ENCODE measurements at places on chromosomes 11 and 22.

DNA sequence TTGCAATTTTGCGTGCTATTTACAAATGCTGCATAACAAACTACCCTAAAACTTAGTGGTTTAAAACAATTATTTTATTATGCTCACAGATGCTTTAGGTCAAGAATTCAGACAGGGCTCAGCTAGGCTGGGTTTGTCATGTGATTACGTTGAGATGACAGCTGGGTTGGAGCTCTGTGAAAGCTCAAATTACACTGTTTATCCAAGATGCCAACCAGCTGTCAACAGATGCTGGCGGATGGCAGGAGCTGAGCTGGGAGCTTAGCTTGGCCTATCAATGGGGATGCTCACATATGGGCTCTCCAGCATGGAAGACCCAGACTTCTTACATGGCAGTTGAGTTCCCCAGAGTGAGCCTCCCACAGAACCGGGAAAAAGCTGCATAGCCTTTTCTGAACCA is 62.7 kb downstream of the STK33 start:
- DNase-seq = no peak

- no peak for DNase-seq
These were observed 70.1 kb upstream of the OLFML1 start for GRCh38 chr11:7414973-7415817.

GRCh38 chr11:73281201-73281741 is 9.1 kb downstream of the P2RY6 start:
- DNase-seq = no peak

GRCh38 chr22:19406281-19406811 is 25.2 kb downstream of the HIRA start:
- DNase-seq = no peak

GRCh38 chr11:121670805-121671282 is 218.1 kb upstream of the SORL1-AS1 start:
- no peak for DNase-seq

DNA sequence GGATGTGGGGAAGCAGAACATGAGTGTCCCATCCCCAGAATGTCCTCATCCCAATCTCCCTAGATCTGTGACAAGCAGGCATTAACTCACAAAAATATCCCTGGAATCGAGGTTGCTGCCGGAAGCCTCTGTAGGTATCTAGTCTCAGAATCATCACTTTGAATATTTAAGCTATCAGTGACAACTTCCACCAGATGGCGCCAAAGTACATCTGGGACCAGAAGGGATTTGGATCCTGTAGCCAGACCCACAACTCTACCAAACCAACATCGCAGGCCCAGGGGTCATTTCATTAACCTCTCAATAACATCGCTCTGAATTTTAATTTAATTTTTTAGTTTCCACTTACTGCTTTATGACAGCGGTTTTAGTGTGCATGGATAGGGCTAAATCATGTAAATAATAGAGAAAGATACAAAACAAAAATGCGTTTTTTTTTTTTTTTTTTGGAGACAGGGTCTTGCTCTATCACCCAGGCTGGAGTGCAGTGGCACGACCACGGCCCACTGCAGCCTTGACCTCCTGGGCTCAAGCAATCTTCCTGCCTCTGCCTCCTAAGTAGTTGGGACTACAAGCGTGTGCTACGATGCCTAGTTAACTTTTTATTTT is 1.1 kb upstream of the EXT2 start:
- DNase-seq = peak; percentile 21

DNA sequence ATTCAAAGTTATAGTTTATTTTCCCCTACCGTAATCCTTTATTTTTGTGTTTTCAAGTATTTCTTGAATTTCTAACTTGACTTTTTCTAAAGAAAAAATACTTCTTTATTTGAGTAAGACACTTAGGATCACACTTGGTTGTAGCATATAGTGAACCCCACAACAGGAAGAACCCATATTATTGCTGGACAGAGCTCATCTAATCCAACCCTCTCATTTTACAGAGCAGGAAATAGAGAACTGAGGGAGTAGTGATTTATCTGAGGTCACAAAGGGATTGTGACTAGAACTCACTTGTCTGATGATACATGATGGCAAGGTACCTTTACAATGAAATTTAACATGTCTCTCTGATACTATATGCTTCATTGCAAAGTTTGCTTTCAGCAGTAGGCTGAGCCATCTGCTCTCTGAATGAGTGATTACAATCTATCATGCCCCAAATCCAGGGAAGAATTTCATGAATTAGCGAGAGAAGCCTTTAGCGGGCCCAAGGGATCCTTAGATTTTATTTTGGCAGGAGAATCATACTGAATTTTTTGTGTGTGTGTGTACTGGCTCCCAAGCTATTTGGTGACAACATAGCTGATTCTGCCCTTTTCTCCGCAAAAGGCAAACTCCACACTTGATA is 9.8 kb downstream of the SLC17A6 start:
- DNase-seq = no peak

- no peak for DNase-seq
These were observed 33.9 kb downstream of the TSPAN4 start for GRCh38 chr11:876545-876944.

DNA sequence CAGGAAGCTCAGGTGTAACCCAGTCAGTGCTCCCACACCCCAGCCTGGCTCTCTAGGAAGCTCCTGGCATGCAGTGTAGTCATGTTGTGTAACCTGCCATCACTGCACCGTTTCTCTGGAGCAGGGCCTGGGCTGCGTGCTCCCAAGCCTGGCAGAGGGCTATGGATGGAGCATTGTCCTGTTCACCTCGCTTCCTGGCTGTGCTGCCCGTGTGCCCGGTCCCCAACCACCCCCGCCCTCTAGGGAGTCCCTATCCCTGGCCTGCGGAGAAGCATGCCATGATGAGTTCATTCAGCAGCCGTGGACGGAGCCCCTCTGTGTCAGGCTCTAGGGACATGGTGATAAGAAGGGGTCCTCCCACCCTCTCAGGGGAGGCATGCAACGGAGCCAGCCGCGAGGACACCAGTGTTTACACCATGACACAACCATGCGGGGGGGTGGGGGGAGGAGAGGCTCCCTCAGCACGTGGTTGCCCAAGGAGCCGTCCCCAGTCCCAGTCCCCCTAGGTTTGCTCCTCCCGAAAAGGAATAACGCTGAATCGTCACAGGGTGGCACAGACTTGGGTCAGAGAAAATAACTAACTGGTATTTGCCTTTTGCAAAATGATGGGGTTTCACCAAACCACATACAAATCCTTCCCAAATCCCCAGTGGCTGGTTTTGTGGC is 73.1 kb downstream of the FBLN1 start:
- no peak for DNase-seq

- DNase-seq = no peak
These were observed 1.1 kb downstream of the HYOU1 start for GRCh38 chr11:119055901-119056300.

- no peak for DNase-seq
These were observed 543.7 kb upstream of the RAG2 start for GRCh38 chr11:37141707-37142106.

DNA sequence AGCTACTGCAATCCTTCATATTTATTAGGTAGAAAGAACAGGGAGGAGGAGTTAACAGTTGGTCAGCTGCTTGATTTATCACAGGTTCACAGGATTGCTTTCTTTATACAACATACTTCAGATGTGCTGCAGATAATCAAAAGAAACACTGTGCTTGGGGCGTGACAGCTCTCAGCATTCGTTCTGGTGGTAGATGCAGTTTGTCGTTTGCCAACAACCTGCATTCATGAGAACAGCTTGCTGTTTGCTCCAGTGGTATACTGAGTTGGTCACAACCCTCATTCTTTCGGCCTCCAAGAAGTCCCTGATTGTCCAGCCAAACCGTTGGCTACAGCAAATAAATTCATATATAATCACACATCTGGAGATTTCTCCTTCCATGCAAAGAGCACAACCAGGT is 120.5 kb downstream of the ZNF280B start:
- DNase-seq = no peak

- DNase-seq = no peak
These were observed 124.3 kb downstream of the ARHGAP20 start for GRCh38 chr11:110587972-110588371.

DNA sequence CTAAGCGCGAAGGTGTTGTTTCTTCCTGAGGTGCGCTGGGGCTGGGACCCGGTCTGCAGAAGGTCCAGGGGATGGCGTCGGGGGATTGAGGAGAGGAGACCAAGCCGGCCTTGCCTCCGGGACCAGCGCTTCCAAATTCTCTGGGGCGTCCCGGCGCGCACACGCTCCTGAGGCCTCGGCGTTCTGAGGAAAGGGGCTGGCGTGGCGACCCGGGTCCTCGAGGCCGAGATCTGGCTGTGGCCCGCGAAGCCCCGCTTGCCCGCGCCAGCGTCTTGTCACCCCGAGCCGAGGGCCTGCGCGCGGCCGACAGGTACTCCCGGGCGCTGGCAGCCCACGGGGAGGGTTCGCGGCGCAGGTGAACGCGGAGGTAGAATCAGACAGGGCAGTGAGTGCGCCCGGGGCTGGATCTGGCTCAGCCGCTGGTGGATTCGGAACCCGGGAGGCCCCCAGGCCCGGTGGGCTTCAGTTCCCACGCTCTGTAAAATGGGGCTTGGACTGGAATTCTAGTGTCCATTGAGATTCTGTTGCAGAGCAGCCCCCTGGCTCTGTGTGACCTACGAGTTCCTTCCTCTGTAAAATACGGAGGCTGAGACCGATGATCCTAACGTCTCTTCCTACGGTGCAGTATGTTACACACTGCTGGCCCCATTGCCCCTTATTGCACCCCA is 14.7 kb downstream of the SSH3 start:
- DNase-seq = no peak

DNA sequence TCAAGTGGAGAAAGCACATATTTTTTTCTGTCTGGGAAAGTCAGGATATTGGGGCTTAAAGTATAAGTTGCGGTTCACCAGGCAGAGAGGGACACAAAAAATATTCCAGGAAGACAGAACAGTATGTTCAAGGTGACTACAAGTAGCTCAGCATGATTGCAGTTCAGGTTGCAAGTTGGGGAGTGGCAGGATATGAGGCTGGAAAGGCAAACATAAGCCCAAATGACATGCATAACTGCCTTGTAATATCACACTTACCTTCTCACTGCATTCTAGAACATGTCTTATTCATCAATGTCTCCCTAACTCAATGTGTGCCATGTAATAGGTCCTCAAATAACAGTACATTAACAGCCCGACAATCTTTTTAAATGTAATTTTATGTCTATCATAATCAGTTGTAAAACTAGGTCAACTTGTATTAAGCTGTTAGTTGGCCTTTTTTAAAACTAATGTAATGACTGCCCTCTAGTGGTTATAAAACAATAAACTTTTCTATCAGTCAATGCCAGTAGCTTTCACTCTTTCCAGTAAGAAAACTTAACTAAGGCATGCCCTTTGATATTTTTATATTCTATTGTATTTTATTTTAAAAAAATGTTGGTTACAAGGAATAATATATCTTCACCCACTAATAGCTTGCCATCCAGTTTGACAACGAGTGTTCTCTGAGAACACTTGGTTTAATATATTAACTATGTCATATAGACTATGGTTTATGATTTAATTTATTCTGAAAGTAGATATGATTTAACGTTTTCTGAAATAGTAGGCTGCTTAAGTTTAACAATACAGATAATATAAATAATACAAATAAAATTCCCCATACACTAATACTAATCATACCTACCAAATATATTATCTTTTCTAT is 39.4 kb upstream of the CFAP300 start:
- peak; percentile 24 for DNase-seq

DNA sequence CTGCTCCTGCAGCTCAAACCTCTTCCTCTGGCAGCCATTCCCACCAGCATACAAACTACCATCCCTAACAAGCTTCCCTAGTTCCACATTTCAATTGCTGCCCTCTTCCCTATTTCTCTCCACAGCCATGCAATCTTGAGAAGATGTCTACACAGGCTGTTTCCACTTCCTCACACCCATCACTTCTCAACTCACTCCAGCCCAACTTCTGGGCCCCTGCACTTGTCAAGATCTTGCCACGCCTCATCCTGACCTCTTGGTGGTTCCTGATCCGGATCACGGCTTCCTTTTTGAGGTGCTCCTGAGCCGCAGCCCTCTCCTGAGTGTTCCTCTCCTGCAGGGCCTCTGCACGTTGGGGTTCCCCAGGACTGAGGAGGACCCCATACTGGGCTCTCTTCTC is 22.6 kb downstream of the RPL27A start:
- DNase-seq = no peak

DNA sequence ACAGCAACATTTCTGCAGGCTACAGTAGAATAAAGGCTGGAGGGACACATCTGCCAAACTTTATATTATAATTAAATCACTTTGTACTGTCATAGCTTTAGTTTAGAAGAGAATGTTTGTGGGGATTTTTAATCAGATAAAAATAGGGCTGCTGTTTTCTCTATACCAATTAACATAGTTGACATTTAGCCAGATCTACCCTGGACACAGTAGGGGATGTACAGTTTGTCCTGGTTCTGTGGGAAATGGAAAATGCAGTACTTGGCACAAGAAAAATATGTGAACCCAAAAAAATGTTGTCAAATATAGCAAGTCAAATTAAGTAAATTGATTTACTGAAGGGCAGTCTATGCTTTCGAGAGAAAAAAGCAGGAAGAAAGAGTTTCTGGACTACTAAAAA is 20.8 kb upstream of the PICALM start:
- peak; percentile 87 for DNase-seq

DNA sequence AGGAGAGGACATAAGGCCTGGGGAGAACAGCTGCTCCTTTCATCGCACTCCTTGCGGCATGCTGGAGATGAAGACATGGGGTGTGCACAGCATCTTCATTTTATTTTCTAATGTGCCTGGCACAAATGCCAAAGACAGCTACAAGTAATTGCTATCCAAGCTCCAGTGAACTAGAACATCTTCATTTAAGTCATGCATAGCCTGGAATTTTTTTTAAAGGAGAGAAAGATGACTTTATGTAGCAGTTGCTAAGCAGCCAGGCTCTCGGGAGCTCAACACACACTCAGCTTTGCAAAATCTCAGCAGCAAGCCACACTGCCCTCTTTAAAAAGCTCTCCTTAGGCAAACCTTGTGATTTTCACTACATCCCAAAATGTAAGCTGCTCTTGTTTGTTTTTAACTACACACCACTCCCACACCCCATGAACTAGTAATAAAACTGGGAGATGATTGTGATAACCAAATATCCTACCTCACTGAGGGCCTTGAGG is 164.5 kb upstream of the POU2AF2 start:
- no peak for DNase-seq

DNA sequence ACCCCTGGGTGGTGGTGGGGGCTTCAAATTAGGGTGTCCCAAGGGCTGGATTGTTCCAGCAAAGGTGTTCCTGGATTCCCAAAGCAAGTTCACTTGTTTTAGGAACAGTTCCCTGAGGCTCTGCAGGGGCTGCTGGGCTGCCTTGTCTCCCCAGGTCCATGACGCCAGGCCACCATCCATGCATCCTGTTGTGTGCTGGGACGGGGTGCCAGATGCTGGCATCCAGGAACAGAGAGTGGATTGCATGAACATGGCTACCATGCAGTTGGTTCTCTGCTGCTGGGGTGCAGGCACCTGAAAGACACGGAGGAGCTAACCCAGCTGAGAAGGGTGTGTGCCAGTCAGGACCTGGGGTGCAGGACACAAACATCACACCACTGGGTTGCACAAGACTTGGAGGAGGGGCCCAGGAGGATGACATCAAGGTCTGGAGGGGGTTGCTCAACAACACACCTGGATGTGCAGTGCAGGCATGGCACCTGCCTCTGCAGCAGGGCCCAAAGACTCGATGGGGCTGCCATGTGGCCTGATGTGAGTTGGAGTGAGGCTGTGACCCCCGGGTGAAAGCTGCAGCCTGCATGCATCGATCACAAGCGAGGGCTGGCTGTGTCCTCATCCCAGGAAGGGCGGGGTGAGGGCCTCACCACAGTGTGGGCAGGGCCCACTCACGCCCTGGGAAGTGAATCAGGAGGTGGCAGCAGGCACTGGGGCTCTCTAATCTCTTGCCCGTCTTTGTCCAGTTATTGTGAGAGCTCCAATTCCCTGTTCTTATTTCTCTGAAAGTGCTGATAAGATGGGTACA is 74.0 kb upstream of the CLDN5 start:
- no peak for DNase-seq

- DNase-seq = no peak
These were observed 11.7 kb upstream of the CSTF3 start for GRCh38 chr11:33172996-33173395.
